ENCODE measurements at places on chromosomes 13 and 19.

- DNase-seq, result peak; percentile 86
Measured at GRCh38 chr19:40750874-40751537, at the start of gene SNRPA. Gene SNRPA (plus strand): TSS chr19:40751203. CDS start chr19:40751409, 206 bp downstream.

- DNase-seq, result no peak
Measured at GRCh38 chr19:43729919-43730318, 14.0 kb downstream of the IRGC start.

GRCh38 chr19:54475706-54476105, 2.6 kb upstream of the CDC42EP5 start:
- DNase-seq, result no peak

- no peak for DNase-seq
Measured at GRCh38 chr13:94329754-94330551, 149.5 kb downstream of the DCT start.

DNA sequence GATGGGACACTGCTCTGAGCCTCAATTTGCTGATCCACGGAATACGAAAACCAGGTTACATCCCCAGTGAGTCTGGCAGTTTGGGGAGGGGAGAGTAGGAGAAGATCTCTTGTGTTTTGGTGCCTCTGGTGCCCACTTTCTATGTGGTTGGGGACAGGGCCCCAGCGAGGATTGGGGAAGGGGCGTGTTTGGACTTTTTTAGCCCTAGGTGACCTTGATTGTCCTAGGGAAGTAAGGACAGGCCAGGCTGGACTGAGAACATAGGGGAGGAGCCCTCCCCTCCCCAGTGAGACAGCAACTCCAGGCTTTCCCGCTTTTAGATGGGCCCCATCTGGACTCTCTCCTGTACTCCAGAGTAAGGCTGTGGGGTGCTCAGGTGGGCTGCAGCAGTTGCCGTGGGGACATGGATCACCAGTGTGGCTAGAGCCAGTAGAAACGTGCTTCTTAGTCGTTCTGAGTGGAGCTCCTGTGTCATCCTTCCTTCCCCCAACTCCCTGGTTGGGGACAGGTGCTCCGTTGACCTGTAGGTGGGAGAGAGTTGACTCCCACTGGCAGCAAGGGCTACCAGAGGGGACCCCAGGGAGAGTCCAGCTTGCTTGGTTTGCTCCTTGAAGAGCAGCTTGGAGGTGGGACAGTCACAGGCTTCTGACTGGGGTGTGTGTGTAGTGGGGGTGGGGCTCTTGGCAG, 4.3 kb downstream of the EGLN2 start:
- DNase-seq, result no peak

GRCh38 chr19:15669891-15670290, 3.0 kb upstream of the CYP4F12 start:
- no peak for DNase-seq

DNA sequence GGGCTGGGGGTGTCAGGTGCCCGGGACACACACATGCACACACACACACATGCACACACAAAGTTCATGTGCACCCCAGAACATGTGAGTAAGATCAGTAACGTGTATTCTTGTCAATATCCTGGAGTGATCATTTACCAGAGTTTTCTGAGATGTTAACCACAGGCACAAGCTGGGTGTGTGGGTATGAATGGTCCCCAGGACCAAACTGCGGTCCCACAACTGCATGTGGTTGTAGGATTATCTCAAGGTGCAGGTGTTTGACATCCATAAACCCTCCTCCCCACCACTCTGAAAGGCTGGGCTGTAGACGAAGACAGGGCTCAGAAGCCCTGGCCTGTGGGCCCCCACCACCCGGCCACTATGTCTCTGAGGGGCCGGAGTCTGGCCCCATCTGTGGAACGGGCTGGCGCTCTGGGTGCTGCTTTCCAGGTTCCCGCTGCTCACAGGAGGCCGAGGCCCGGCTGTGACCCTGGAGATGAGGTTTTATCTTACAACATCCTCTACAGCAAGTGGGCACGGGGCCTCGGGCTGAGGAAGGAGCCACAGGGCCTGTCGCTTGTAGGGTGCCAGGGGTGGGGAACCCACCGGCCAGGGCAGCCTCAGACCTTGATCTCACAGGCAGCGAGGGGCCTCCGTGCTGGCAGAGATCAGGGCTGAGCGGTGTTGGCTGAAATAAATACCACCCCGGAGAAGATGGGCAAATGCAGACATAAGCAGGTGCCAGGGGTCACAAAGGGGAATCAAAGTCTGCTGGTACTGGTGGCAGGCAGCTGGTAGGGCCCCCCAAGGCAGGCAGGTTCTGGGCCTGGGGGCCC, 4.3 kb downstream of the F2RL3 start:
- DNase-seq, result no peak

- DNase-seq, result no peak
Measured at GRCh38 chr19:28468701-28469459, 744.1 kb downstream of the UQCRFS1 start.

- DNase-seq, result no peak
Measured at GRCh38 chr13:51797664-51798488, 6.1 kb downstream of the DHRS12 start.

DNA sequence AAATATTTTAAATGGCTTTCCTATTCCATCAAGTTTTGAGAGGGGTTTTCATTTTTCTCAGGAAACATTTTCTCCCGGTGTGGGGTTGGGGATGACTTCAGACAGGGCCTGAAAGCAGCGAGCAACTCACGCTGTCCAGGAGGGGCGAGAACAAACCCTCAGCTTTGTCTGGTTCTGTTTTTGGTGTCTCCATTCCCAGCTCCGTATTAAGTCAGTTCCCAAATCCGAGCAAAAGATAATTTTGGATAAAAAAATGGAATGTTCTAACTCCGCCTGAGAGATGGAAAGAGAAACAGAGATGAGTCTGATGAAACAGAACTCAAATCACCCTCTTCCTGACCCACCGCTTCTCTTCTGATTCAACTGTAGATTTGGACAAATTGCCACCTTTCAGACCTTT, 38.4 kb downstream of the RFX2 start:
- DNase-seq, result no peak
